NCI-H1436 (cell line): ENCODE measurements at places on chromosomes 4 and X.
A peak's percentile ranks its signal among the peaks of the same experiment; 100 is the strongest.

GRCh38 chr4:61182915-61183314 lies 17.2 kb upstream of the ADGRL3 start:
- DNase-seq = no peak

GRCh38 chr4:74311696-74312313 lies 3.5 kb downstream of the EPGN start:
- peak; percentile 20 for DNase-seq

DNA sequence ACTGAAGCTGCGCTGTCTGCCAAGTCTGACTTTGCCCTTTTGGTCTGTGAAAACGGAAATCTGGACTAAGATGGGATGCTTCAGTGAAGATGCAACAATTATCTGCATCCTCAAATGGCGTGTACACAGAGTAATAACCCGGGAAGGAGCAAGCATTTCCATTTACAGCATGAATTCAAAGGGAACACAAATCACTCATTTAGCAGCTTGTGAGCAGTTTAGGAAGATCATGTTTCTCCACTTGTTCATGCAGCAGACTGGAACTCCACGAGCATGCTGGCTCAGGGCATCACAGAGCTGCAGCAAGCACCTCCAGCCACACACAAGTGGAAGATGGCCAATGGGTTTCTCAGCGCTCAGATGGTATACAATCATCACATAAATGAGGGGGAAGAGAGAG lies 175.5 kb downstream of the NLGN4X start:
- peak; percentile 3 for DNase-seq

GRCh38 chrX:83108278-83108677 lies 399.8 kb upstream of the POU3F4 start:
- DNase-seq = no peak

DNA sequence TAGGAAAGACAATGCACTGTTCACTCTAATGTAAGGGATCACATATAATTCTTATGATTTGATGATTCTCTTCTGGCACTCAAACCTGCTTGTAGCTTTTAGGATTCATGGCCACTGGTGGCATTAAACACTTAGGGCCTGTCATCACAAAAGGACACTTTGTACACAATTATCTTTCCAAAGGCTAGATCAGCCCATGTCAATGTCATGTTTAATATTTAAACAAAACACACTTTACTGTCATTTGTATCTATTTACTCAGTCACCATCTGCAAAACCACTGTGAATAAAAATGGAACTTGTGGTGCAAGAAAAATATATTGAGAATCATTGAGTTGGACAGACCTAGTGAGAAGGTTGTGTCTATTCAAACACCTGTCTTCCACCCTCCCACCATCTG lies 83.6 kb upstream of the TTC29 start:
- no peak for DNase-seq

GRCh38 chr4:109560687-109561461 lies 828 bp downstream of the MCUB start:
- DNase-seq = no peak

GRCh38 chr4:148092316-148093014 lies 349.7 kb downstream of the NR3C2 start:
- no peak for DNase-seq

DNA sequence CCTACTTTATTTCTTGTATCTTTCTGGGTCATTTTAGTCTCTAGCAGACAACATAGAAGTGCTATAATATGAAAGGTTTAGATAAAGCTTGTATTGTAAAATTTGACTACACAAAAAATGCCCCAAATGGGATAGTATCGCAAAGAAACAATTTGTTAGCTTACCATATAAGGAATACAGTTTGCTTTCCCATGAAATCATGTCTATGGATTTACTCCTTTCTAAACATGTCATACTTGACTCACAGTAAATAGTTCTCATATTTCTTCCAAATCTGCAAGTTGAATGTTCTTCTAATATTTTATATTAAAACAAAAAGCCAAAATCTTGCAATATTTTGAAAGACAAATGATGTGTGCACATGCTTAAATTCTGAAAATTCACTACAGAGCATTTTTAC lies 103.9 kb downstream of the PPA2 start:
- no peak for DNase-seq

DNA sequence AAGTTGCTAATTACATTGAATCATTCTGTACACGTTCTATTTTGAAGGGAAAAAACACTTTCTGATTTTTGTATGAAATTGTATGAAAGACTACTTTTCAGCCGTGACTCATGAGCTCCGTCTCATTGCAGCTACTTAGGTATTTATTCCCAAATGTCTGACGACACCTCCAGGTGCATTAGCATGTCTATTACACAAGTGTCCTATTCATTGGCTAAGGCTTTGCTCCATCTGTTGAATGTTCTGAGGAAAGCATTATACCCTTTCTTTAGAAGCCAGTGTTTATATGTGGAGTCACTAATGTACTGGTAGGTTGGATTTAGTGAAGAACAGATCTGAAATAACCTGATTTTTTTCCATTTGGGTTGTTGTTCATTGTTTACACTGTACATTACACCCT lies 51.8 kb downstream of the MAP7D3 start:
- DNase-seq = no peak

DNA sequence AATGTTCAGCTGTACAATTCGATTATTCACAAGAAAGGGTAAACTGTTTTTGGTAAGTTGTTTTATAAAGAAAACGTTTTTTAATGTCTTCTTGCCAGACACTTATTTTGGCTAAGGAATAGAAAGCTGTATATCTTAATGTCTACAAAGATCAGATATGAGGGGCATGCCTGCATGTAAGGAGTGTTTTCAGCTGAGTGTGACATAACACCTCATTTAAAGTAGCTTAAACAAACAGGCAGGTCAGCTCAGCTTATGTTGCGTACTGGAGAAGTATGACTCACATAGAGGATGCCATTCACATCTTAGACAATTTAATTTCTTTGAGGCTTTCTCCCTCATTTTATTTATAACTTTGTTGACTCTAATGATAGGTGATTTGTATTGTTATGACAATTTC lies 30.4 kb downstream of the LAMTOR3 start:
- no peak for DNase-seq

DNA sequence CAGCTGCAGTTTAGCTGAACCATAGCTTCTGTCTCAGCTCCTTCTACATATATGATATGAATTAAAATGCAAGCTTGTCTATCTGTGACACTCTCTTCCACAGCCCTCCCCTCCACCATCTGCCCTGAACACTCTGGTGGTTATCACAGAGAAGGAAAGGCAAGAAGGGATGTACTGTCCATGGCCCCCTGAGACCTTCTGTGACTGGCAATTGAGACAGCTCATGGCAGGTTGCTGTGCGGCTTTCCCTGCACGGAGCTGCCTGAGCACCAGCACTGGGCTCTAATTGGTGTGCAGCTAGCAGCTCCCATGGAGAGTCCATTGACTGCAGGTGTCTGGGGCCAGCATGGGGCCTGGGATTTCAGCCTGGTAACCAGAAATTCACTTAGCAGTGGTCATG lies 109.8 kb upstream of the ANXA3 start:
- DNase-seq = no peak

DNA sequence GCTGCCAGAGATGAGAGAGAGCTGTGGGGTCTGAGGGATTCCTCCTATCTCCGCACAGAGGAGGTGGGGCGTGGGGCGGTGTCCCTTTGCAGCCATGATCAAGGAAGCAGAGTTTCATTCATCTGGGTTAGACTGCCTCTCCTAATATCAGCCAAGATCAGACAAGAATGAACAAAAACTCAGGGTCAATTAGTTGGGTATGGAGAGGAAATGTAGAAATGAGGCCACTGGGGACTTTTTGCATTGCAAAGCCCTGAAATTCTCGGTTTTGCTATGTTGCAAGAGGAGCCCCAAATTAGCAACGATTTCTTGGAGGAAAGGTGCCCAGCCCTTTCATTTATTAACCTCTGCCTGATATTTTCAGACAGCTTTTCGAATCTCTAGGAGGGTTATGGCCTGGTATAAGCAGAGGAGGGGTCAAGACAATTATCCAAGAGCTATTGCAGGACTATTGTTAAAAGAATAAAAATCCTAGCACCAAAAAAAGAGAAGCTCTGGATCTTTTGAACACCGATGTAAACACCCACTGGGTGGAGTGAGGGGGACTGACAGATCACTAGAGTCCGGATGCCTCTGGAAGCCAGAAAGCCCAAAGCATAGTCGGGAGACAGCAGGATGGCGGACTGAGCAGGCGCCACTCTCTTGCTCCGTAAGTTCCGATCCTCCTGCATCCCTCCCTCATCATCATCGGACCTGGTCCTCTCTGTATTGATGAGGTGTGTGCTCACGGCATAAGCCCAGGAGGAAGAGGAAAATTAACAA lies 34.4 kb upstream of the ACSL1 start:
- no peak for DNase-seq
